ENCODE measurements at places on chromosomes 2 and 18. TPM values are rescaled to one million over a fixed set of nuclear protein-coding genes. Genes with fewer than 3 reads are reported as not detected.

C1D gene
- total RNA-seq: 30.0 TPM

DNA sequence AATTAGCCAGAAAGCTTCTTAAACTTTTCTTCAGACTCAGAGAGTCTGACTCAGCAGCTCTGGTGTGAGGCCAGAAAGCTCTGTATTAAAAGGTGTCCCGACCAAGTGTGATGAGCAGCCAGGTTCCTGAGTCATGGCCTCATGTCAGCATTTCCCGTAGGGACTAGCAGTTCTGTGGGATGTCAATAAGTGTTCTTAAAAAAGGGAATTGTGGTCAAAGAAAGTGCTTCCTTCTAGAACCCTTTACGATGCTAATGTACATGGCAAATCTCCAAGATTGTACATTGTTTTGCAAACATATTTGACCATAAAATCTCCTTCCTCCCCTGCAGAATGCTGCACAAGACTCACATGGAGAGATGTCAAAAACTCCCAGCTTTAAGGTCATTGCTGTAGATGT lies 80.1 kb downstream of the PLA2R1 start:
- peak; percentile 11 for DNase-seq
- no peak overlapping the region for H3K4me3 ChIP-seq
- no peaks in the 10 kb centered on the region for H3K4me1 ChIP-seq
- no peak overlapping the region for H3K27ac ChIP-seq
- no peaks in the 10 kb centered on the region for H3K27me3 ChIP-seq

- DNase-seq: no peak
- no peaks in the 10 kb centered on the region for H3K36me3 ChIP-seq
- H3K4me1 ChIP-seq: peaks cover 6% of the 10 kb centered on the region
These were observed 74.6 kb downstream of the CD8B2 start for GRCh38 chr2:106561803-106562202.

DNA sequence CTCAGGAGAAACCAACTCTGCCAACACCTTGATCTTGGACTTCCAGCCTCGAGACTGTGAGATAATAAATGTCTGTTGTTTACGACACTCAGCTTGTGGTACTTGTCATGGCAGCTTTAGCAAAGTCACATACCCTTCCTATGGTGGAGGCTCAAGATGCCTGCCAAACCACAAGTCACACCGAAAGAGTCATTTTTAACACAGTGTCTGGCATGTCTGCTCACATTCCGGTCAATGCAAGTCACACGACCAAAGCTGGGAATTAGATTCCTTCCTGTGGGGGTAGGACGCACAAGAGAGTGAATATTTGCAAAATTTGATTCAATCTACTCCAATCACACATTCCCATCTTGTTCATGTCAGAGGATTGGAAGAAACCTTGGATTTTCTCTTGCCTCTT lies 24.6 kb downstream of the KCNE4 start:
- H3K27ac ChIP-seq: no peak overlapping the region
- no peaks in the 10 kb centered on the region for H3K27me3 ChIP-seq
- H3K4me3 ChIP-seq: no peak overlapping the region

DNA sequence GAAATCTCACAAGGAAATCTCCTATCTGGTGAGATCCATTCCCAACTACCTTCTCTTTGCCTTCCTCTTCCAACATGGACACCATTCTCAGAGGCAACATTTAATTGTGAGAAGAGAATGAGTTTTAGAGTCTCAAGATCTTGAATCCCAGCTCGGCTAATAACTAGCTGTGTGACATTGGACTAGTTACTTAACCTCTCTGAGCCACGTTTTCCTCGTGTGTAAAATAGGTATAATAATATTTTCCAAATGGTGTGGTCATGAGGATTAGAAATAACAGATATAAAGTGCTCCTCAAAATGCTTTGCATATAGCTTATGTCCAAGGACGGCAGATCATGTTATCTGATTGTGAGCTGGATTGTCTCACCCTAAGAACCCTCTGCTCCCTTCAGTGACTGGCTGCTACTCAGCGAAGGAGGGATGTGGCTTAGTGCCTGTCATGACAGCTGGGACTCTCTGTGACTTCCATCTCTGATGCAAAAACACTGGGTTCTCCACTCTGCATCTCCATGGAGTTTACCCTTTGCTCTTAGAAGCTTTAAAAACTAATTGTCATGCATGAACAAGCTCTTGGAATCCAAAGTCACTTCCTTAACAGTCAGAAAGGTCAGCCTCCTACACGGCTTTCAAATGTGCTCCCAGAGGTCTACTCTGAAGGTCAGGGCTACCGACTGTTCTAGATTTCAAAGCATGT lies 38.4 kb upstream of the MRPL19 start:
- H3K4me3 ChIP-seq: no peak overlapping the region
- H3K27ac ChIP-seq: no peak overlapping the region
- H3K36me3 ChIP-seq: no peaks in the 10 kb centered on the region
- peaks cover 3% of the 10 kb centered on the region for H3K4me1 ChIP-seq
